ENCODE measurements at places on chromosomes 3 and 15.

DNA sequence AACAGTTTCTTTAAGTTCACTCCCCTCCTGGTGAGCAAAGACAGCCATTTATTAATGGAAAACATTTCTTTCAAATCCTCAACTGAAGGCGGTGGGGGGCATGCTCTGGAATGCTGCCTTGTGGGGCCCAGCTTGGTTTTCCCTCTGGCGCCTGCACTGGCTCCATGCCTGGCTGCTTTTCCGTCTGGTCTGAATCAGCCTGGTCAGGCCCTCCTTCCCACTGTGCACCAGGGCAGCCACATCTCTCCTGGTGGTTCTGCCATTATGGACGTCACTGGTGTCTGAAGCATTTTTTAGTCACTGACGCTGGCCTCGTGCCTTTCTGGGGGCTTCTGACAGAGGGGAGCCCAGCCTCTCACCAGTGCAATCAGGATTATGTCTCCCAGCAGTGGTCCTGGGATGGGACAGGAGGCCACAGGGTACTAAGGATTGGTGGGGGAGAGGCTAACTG lies 57.6 kb upstream of the APEH start:
- peak; percentile 88 for DNase-seq

DNA sequence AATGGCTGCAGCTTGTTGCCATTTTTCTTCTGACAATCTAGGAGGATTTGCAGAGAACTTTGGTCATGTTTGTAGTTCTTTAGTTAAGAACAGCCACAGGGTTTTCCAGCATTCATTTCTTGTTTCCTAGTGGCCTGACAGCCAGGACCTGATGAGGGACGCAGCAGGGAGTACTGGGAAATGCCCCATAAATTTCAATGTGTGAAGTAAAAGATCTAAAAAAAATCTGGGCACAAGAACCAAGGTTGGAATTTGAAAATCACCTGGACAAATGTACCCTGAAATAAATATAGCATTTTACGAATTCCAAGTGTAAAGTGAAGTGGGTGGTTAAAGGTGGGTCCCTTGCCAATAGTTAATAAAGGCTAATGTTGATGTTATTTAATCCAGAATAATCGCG lies 195.0 kb downstream of the ZIC1 start:
- DNase-seq = no peak

- DNase-seq = no peak
Observed at GRCh38 chr15:84033793-84034553, 201.6 kb upstream of the GOLGA6L4 start.

- DNase-seq = no peak
Observed at GRCh38 chr15:89754361-89755154, 3.5 kb upstream of the MESP1 start.

DNA sequence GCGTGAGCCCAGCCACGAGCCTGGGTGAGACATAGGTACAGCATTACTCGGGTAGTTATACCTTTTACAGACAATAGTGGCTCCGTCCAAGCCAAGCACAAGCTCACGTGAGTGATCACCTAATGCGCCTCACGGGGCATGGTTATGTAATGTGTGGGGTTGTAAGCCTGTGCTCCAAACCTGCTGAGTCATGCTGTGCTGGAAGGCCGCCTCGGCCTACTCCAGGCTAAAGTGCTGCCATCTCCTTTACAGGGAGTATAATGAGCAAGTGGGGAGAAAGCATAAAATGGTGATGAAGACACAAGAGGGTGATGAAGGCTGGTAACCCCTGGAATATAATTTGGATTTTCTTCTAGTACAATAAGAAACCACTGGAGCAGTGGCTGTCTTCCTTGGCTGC lies 175.8 kb upstream of the STT3B start:
- peak; percentile 24 for DNase-seq

Data from fibroblast of skin of abdomen (primary cell).